ENCODE measurements at places on chromosomes 7 and 10. TPM values are rescaled to one million over a fixed set of nuclear protein-coding genes. Genes with fewer than 3 reads are reported as not detected.
A peak's percentile ranks its signal among the peaks of the same experiment; 100 is the strongest.

TRIM74 gene
- 2.9 TPM for total RNA-seq

CCDC172 gene
- not detected for total RNA-seq

STRIP2 gene
- 3.3 TPM for total RNA-seq

ASAH2 gene
- total RNA-seq: 11.3 TPM

CDK1 gene
- 10.4 TPM for total RNA-seq

GPR37 gene
- total RNA-seq: 6.3 TPM

ITPRID1 gene
- total RNA-seq: not detected

ANK3 gene
- total RNA-seq: 84.9 TPM

PSD gene
- total RNA-seq: 88.5 TPM

NCF1 gene
- total RNA-seq: 0.54 TPM

DNA sequence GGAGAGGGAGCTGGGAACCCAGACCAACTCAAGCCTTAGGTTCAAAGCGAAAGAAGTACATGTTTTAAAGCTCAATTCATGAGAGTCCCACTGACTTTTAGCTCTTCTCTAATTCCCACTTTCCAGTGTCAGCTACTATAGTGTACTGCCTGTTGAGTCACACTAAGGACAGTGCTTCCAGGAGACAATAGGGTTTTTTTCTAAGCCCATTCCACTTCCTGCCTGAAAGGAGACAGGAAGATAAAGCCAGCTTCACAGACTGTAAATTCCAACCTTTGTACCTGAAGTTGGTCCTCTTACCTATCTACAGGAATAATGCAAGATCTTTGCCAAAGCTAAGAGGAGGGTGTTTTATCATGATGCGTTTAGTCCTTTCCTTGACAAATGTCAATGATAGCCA, 4.4 kb downstream of the MSRB2 start:
- H3K27ac ChIP-seq: no peak overlapping the region
- H3K4me3 ChIP-seq: no peak overlapping the region
- no peak for DNase-seq
- peaks cover 9% of the 10 kb centered on the region for H3K27me3 ChIP-seq
- H3K4me1 ChIP-seq: peaks cover 16% of the 10 kb centered on the region

- peaks cover 5% of the 10 kb centered on the region for H3K4me1 ChIP-seq
- no peaks in the 10 kb centered on the region for H3K36me3 ChIP-seq
- no peak for DNase-seq
- no peak overlapping the region for H3K4me3 ChIP-seq
Measured at GRCh38 chr10:71881647-71882355, 30.8 kb upstream of the PSAP start.

GRCh38 chr7:30278849-30279652, 5.3 kb upstream of the ZNRF2 start:
- peaks cover 8% of the 10 kb centered on the region for H3K27me3 ChIP-seq
- peak overlapping the region; percentile 52 for H3K4me3 ChIP-seq
- H3K36me3 ChIP-seq: no peaks in the 10 kb centered on the region
- no peak overlapping the region for H3K27ac ChIP-seq
- no peak for DNase-seq

DNA sequence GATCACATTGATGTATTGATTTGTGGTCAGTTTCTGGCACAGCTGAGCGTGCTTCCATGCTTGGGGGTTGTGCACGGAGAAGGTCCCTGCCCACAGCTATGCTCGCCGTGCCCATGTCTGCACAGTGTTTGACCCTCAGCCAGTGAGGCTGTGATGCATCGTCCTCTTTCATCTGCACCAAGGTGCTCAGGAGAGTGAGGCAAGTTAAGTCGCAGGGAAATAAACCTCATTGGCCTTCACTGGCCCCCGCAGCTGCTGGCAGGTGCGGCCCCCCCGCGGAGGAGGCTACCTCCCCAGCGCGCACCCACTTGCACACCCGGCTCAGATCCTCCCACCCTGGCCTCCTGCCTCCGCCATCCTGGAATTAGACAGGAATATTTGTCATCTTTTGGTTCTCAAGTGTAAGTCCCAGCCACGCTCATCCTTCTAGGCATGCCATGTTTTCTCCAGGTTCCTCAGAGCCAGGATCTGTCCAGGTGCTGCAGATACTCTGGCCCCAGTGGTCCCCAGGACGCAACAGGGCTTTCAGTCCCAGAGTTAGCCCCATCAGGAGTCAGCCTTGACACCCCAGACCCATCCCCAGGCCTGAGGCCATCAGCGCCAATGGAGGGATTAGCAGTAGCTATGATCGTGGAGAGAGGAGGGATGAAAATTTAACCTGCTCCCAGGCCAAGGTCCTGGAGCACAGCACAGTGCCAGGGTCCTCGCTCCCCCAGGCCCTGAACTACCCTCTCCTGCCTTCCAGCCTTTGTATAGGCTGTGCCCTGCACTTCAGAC, 93.7 kb downstream of the OAT start:
- peaks cover 11% of the 10 kb centered on the region for H3K36me3 ChIP-seq
- DNase-seq: no peak
- peaks cover 12% of the 10 kb centered on the region for H3K27me3 ChIP-seq
- no peak overlapping the region for H3K27ac ChIP-seq
- peaks cover 7% of the 10 kb centered on the region for H3K4me1 ChIP-seq
- no peak overlapping the region for H3K4me3 ChIP-seq

DNA sequence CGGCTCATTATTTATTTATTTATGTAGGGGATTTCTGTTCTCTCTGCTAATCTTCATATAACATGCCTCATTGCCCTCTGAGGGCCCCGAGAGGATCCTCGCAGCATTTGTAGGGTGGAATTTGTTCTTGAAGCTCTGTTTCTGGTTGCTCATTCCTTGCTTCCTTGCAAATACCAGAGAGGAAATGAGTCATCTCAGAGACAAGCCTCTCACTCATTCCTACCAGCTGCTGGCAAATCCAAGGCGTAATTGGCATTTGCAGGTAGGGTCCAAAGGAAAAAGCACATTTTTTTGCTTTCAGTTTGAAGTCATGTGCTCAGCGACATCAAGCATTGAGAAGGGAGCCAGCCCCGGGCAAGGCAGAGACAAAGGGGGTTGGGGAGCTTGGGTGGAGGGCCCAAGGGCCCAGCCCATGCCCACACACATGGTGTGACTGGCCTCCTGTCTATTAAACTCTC, 501.6 kb downstream of the GALNT17 start:
- peak overlapping the region; percentile 50 for H3K27ac ChIP-seq
- no peak for DNase-seq
- no peaks in the 10 kb centered on the region for H3K36me3 ChIP-seq
- peaks cover 5% of the 10 kb centered on the region for H3K27me3 ChIP-seq
- H3K4me1 ChIP-seq: peaks cover 24% of the 10 kb centered on the region

GRCh38 chr10:112957640-112958092, 7.6 kb downstream of the TCF7L2 start:
- peaks cover 5% of the 10 kb centered on the region for H3K27me3 ChIP-seq
- H3K27ac ChIP-seq: no peak overlapping the region

- H3K36me3 ChIP-seq: no peaks in the 10 kb centered on the region
- DNase-seq: no peak
- no peaks in the 10 kb centered on the region for H3K27me3 ChIP-seq
- H3K27ac ChIP-seq: no peak overlapping the region
- no peak overlapping the region for H3K4me3 ChIP-seq
Measured at GRCh38 chr7:69553190-69553589, 45.1 kb upstream of the AUTS2 start.

DNA sequence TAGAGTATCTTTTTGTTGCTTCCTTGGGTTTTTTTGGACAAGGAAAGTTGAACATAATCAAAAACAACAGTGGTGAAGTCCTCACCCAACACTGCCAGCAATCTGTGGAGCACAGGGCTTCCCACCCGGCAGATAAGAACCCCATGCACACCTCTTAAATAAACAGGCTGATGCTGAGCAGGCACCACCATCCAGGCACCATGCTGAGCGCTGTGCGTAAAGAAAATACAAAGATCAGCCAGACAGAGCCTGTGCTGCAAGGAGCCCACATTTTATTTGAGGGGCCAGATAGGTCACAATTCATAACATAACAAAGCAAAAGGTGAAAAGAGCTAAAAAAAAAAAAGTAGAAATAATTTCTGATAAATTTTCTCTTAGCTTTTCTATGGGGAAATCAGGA, 231.2 kb downstream of the PTPRN2 start:
- H3K27ac ChIP-seq: no peak overlapping the region
- H3K4me3 ChIP-seq: no peak overlapping the region
- peaks cover 17% of the 10 kb centered on the region for H3K27me3 ChIP-seq

- H3K4me3 ChIP-seq: peak overlapping the region; percentile 68
- DNase-seq: no peak
- no peak overlapping the region for H3K27ac ChIP-seq
Measured at GRCh38 chr7:41130561-41131236, 572.2 kb downstream of the INHBA start.

DNA sequence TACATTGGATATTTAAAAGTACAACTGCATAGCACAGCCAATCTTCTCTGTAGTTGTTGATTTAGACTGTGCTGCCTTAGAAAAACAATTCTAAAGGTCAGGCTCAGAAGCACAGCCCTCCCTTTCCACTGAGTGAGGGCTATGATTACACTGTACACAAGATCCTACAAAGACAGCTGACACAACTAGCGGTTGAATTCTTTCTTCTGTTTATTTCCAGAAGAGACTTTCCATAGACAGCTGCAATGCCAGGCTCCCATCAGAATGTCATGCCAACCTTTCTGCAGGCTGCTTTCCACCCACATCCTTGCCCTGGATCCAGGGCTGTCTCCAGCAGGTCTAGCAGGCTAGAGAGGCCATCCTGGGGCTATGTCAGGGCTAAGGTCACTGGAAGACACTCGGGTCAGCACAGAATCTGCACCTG, 39.3 kb downstream of the FAM13C start:
- H3K4me3 ChIP-seq: no peak overlapping the region
- no peak overlapping the region for H3K27ac ChIP-seq
- H3K4me1 ChIP-seq: peaks cover 11% of the 10 kb centered on the region
- H3K27me3 ChIP-seq: peaks cover 2% of the 10 kb centered on the region

- no peak overlapping the region for H3K27ac ChIP-seq
- no peak overlapping the region for H3K4me3 ChIP-seq
- H3K4me1 ChIP-seq: no peaks in the 10 kb centered on the region
- no peaks in the 10 kb centered on the region for H3K27me3 ChIP-seq
- DNase-seq: no peak
- no peaks in the 10 kb centered on the region for H3K36me3 ChIP-seq
Measured at GRCh38 chr7:41476460-41476803, 226.5 kb downstream of the INHBA start.

DNA sequence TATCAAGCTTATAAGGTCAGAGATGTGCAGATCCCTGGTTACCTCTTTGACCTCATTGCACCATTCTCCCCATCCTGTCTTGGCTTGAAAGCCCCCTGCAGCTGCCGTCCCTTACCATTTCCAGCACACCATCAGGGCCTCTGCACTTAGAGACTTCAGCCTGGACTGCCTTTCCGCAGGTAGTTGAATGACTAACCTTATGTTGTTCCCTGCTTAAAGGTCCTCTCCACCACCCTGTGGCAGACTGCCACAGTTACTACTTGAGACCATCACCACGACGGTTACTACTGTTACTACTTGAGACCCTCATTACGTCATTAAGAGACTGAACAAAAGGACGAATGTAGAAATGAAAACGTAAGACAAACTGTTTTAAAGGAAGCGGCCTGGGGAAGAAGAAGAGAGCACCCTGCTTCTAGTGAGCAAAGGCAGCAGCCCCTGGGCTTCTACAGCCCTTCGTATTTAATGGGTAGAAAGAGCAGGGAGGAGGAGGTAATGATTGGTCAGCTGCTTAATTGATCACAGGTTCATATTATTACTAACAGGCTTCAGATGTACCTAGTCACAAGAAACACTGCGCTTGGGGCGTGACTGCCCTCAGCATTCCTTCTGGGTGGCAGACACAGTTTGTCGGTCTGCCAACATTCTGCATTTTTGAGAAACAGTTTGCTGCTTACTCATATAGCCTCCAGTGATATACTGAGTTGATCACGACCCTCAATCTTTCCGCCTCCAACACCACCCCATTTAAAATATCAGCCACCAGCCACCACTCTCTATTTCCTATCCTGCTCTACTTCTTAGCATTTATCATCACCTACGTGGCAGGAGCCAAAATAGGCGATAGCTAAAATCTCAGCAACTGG, 74.1 kb upstream of the PARD3 start:
- H3K27ac ChIP-seq: no peak overlapping the region
- DNase-seq: no peak
- peaks cover 1% of the 10 kb centered on the region for H3K4me1 ChIP-seq
- no peak overlapping the region for H3K4me3 ChIP-seq
- peaks cover 3% of the 10 kb centered on the region for H3K27me3 ChIP-seq
- H3K36me3 ChIP-seq: no peaks in the 10 kb centered on the region

GRCh38 chr10:75108684-75109458, 2.6 kb upstream of the SAMD8 start:
- no peaks in the 10 kb centered on the region for H3K36me3 ChIP-seq
- DNase-seq: peak; percentile 81
- peaks cover 6% of the 10 kb centered on the region for H3K4me1 ChIP-seq
- peaks cover 8% of the 10 kb centered on the region for H3K27me3 ChIP-seq
- no peak overlapping the region for H3K4me3 ChIP-seq
- H3K27ac ChIP-seq: peak overlapping the region; percentile 28

DNA sequence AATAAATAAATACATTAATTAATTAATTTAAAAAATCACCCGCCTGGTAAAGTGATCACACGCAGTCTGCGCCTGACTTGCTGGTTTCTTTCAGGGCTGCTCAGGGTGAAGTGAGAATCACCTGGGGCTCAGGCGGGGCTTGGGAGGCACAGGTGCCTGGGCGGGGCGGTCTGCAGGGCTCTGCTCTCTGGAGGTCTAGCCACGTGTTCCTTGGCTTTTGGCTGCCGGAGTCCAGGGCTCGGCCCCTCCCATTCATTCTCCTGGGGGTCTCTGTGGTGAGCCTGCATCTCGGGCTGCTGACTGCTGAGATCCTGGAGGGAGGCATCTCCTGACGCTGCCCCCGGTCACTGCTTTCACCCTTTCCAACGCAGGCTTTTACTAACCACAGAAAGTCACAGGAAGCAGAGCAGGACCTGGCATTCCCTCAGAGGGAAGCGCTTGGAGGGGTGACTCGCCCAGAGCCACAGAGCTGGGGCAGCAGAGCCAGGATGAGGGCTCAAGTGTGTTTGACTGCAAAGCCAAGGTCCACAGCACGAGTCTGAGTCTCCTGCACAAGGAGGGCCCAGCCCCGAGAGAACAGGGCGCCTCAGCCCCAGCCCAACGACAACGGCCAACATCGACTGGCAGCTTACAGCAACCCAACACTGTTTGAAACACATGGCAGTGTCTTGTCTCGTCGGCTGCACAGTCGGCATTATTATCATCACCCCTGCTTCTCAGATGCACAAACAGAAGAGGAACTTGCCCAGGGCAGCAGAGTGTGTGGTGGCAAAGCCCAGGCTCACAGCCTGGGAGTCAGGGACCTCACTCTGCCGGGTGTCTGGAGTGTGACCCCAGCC, 22.4 kb upstream of the MNX1 start:
- H3K27ac ChIP-seq: no peak overlapping the region
- H3K27me3 ChIP-seq: peaks cover 8% of the 10 kb centered on the region
- peaks cover 14% of the 10 kb centered on the region for H3K36me3 ChIP-seq
- H3K4me1 ChIP-seq: no peaks in the 10 kb centered on the region

Measured in glutamatergic neuron (in vitro differentiated cells).